HFFc6 (cell line): ENCODE measurements at places on chromosomes 5 and 9.

DNA sequence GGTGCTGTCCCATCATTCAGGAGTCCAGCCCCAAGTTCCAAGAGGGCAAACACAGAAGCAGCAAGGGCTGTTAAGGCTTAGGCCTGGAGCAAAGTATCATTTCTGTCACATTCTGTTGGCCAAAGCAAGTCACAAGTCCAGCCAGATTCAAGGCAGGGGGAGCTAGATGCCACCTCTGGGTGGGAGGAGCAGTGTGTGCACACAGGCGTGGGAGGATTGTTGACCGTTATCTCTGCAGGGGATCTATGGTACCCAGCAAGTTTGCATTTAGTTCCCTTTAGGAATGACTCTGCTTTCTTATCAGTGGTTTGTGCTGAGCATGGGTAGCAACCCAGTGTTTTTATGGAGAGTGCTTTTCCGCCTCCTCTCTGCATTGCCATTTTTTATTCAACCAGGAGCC, 278.9 kb downstream of the NR3C1 start:
- DNase-seq: no peak

DNA sequence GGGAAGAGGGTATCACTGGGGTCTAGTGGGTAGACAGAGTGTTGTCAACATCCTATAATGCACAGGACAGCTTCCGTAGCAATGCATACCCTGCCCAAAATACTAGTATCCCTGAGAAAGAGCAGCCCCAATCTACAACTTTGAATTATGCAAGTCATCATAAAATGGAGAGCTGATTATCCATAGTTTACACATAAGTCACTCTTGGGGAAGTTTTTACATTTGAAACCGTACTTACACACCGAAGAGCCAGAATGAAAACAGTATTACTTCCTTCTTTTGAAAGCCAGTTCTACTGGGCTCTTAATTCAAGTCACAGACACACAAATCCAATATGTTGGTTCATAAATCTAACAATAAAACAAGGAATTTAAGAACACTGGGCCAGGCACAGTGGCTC, 21.6 kb downstream of the RNF145 start:
- no peak for DNase-seq

GRCh38 chr5:118068886-118069285, 919.5 kb downstream of the DTWD2 start:
- no peak for DNase-seq

GRCh38 chr5:120151825-120152224, 312.3 kb upstream of the PRR16 start:
- no peak for DNase-seq

DNA sequence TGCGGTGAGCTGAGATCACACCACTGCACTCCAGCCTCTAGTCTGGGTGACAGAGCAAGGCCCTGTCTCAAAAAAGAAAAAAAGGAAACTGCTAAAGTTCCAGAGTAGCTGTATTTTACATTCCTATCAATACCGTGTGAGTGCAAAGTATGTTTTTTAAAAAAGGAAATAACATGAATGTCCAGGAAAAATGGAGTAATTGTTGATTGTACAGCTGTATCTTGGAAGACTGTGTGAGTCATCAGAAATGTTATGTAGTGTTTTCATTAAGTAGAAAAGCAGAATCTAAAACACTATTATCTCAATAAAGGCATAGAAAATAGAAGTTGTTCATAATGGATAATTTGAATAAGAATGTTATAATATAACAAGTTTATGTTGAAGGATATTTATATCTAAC, 53.9 kb downstream of the ZCCHC7 start:
- DNase-seq: no peak

DNA sequence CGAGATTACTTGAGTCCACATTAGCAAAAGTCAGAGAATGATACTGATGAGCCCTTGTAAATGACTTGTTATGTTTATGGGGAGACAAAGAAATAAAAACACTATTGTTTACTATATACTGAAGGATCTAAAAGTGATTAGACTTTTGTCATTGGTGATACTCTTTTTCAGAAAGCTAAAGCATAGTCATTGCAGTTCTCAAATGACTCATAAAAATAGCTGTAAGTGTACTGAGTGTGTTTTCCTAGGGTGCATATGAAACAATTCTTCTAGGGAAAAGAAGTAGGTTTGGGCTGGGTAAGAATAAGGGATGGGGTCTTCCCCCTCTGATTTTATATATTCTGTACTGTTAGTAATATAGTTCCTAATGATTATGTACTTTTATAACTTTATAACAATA, 32.6 kb downstream of the WDR36 start:
- DNase-seq: no peak

DNA sequence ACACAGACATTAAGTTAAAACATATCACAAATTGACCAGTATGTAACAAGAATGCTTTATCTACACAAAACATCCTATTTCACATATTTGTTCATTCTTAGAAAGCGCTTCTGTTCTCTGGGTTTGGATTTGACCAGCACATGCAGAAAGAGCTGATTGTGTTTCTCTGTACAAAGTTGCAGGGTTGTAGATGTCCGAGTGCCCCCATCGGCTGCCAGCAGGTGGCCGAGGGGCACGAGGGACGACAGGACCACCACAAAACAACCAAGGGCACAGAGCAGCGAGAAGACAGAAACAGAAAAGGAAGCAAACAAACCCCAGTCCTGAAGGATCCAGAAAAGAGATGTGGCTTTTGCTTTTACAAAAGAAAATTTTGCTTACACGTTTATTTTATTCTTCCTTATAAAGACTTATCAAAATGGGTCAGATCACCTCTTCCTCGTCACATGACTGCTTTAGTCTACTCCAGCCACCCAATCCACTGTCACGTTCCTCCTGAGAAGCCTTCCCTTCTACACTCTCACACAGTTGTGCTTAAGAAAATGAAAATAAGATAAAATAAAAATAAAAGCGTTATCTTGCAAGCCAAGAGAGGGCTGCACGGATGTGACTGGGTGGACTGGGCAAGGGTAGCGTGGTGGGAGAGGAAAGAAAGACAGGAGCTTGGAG, 9.5 kb downstream of the OTP start:
- DNase-seq: no peak

- peak; percentile 6 for DNase-seq
Observed at GRCh38 chr5:139137697-139138096, 60.5 kb downstream of the SIL1 start.

GRCh38 chr5:146047396-146047795, 58.0 kb downstream of the PLAC8L1 start:
- no peak for DNase-seq
